IPS-NIHi11 (cell line): ENCODE measurements at places on chromosomes 11 and 22.
A peak's percentile ranks its signal among the peaks of the same experiment; 100 is the strongest.

- no peak for DNase-seq
Measured at GRCh38 chr22:45478108-45478771, 24.4 kb upstream of the FBLN1 start.

GRCh38 chr11:21475276-21475675 lies 717.6 kb upstream of the ANO5 start:
- peak; percentile 5 for DNase-seq

DNA sequence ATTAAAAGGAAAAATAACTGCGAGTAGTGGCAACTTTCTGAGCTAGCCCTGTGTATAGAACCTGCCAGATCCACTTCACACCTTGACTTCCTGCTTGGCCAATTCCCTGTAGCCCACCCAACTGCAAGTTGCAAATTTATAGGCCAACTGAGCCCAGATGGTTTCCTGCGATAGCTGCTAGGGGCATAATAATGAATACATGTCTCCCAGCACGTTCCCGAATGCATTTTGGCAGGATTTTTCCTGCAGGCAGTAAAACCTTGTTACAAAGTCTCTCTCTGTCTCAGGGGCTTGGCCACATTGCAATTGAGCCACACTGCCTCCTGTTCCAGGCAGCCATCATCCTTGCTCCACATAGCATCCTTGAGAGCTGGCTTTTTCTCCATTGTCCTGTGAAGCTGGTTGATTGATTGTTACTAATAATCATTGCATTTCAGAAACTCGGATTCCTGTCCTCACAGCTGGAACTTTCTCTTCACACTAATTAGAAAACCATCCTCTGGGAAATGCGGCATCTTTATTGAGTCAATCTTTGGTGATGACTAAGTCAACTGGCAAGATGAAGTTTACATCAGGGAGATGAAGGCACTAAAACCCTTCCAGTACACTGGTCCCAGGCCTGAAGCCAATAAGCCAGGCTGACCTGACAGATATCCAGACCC lies 18.6 kb upstream of the LMO2 start:
- no peak for DNase-seq

- DNase-seq, result peak; percentile 55
Measured at GRCh38 chr22:45934659-45935341, 42.2 kb downstream of the WNT7B start.

DNA sequence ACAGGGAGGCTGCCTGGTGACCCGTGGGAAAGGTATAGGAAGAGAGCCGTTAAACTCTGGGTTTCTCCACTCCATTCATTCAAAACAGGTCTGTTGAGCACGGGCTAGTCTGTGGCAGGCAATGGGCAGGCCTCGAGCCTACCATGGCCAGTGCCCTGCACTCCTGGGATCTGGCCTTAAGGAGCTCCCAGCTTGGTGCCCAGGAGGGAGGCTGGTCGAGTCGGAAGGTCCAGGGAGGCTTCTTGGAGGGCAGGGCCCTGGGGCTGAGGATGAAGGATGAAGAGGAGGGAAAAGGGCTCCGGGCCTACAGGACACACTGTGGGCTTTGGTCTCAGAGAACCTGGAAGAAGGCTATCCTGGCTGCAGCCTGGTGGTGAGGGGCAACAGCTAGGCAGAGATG lies 41.9 kb upstream of the MN1 start:
- no peak for DNase-seq

DNA sequence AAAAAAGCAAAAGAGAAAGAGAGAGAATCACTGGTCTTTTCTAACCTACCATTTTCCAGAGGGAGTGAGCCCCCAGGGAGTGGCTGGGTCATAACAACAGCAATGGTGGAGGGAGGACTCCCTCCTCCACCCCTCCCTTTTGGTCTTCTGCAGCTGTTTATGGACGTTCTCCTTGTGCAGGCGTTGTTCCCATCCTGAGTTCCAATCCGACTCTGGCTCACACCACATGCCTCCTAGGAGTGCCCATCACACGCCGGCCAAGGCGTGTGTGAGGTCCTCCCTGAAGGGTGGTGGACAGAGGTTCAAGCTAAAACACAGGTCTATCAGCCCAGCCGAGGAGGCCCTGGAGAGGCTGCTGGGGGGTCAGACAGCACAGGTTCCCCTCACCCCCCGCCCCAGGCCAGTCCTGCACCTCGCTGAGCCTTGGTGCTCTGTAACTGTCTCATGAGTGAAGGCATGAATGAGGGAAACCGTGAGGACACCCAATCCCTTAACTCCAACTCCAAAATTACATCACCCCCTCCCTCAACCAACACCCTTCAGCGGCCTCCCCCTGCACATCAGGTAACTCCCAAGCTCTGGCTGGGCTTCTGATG lies 29.4 kb downstream of the IFT27 start:
- no peak for DNase-seq

GRCh38 chr22:24873226-24873625 lies 67.2 kb downstream of the SGSM1 start:
- DNase-seq, result no peak

- no peak for DNase-seq
Measured at GRCh38 chr11:112751329-112751728, 209.9 kb upstream of the NCAM1 start.

DNA sequence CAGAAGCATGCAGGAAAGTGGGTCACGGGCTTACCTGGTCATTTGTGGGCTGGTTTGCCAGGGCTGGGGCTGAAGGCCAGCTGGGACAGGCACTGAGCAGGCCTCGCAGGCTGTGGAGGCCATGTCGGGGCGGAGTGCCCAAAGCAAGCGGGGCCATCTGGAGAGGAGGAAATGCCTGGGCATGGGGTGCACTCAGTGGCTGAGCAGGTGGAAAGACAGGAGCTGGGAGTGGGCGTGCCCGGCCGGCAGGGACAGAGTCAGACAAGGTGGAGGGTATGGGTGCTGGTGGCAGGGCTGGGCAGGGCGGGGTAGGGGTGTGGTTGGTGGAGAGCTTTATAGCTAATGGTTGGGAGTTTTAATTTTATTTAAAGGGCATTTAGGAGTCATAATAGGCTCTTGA lies 27.4 kb downstream of the DAGLA start:
- no peak for DNase-seq

- no peak for DNase-seq
Measured at GRCh38 chr11:85685125-85685819, 723 bp downstream of the CCDC89 start.
